ENCODE measurements at places on chromosomes 2 and 18.

GRCh38 chr2:4139316-4139715 lies 435.9 kb downstream of the DCDC2C start:
- peak; percentile 6 for DNase-seq

DNA sequence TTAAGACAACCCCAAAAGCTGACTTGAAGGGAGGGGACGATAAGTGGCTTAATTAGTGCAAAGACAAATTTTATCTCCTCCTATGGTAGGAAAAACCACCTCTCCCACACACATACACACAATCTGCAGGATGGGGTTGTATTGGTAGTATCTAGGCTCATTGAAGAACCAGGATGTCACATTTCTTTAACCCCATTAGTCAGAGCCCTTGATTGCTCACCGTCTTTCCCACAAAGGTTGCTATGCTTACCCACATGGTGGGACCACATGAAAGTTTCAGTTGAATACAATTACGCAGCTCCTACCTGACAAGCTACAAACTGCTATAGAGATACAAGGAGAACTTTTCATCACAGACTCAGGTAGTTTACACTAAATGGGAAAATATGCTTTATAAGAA lies 765.0 kb upstream of the CELF4 start:
- no peak for DNase-seq

- no peak for DNase-seq
Observed at GRCh38 chr18:54742120-54742519, 86.2 kb upstream of the RAB27B start.

GRCh38 chr2:134704173-134704572 lies 14.6 kb downstream of the TMEM163 start:
- DNase-seq, result no peak

GRCh38 chr2:207902821-207903220 lies 122.5 kb downstream of the PLEKHM3 start:
- DNase-seq, result peak; percentile 14

- peak; percentile 6 for DNase-seq
Observed at GRCh38 chr2:151947813-151948165, 119.6 kb upstream of the ARL5A start.
